ENCODE measurements at places on chromosomes 3 and 15. TPM values are rescaled to one million over a fixed set of nuclear protein-coding genes. Genes with fewer than 3 reads are reported as not detected.

DNA sequence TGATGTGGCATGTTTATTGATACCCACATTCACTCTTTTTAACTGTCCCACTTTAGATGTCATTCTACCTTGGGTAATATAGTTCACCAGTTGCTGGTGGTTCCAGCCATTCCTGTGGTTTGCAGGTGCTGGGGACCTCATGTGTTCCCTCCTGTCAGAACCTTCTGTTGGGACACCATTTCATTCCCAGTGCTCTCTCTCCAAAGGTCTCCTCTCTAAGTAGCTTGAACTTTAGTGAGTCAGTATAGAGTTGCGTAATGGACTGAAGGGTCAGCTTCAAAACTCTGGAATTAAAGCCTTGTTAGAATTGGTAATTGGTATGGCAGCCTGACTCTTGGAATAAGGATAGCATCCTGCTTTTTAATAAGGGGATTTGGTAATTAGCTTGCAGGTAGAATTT is 108.5 kb downstream of the PLCL2 start:
- DNase-seq: no peak

DNA sequence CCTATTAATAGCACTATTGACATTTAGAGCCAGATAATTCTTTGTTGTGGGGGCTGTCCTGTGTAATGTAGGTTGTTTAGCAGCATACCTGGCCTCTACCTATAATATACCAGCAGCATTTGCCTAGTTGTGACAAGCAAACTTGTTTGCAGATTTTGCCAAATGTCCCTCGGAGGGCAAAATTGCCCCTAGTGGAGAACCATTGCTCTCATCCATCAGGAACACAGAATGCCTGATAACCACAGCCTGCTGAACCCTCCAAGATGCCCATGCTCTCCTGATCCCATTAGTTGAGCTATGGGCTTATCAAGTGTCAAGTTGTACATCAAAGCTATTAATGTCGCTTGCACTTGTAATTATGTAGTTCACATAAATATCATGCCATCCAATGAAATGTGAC is 15.0 kb upstream of the KBTBD8 start:
- DNase-seq: no peak

GRCh38 chr3:99943931-99944761 is 126.5 kb downstream of the CMSS1 start:
- DNase-seq: no peak

- no peak for DNase-seq
Observed at GRCh38 chr3:158765518-158766205, 33.4 kb upstream of the RARRES1 start.

DNA sequence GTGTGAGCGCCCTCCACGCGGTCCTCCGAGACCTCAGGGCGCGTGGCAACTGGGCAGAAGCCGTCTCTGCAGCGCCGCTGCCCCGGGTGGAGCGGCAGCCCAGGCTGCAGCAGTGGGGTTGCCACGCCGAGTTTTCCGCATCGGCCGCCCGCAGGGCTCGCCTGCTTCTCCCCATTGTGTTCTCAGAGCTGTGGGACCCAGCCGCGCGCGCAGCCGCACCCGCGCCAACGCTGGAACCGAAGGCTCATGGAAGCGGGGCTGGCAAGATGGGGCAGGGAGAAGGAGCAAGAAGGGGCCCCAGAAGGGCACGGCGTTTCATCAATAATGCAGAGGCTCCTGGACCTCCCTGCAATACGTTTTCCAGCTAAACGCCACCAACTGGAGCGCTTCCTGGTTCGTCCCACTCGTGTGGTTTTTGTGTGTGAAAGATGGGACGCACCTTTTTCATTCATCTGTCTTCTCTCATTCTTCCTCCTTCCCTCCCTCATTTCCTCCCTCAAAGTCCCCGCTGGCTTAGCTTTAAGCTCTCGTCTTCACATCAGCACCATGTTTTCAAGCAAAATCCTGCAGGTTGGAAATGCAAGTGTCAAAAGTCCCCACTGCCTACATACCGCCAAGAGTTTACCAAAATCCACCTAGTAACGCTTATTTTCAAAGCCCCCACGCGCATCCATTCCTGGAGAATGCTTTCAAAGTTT is 1.2 kb downstream of the ROBO1 start:
- DNase-seq: no peak

GRCh38 chr3:140135461-140135860 is 200.5 kb downstream of the CLSTN2 start:
- DNase-seq: no peak

Gene SNX33
- 3.5 TPM for total RNA-seq

Gene PAK6
- 1.7 TPM for total RNA-seq

Gene SKOR1
- total RNA-seq: 0.23 TPM

- no peak for DNase-seq
Observed at GRCh38 chr3:18044191-18044590, 301.8 kb upstream of the TBC1D5 start.

Gene CELSR3
- 24.0 TPM for total RNA-seq

GRCh38 chr3:122314228-122314876 is 10.7 kb upstream of the CSTA start:
- DNase-seq: no peak

Gene GOLGA6A
- not detected for total RNA-seq

- no peak for DNase-seq
Observed at GRCh38 chr3:171407759-171408158, 52.4 kb downstream of the TNIK start.

GRCh38 chr3:113275929-113276750 is 64.8 kb downstream of the BOC start:
- no peak for DNase-seq

GRCh38 chr15:97085731-97086130 is 755.2 kb downstream of the NR2F2 start:
- DNase-seq: no peak

Gene SLC24A5
- total RNA-seq: not detected

- DNase-seq: no peak
Observed at GRCh38 chr15:39232512-39232911, 348.4 kb upstream of the THBS1 start.

GRCh38 chr15:90266485-90266884 is 1.0 kb downstream of the NGRN start:
- peak; percentile 60 for DNase-seq

DNA sequence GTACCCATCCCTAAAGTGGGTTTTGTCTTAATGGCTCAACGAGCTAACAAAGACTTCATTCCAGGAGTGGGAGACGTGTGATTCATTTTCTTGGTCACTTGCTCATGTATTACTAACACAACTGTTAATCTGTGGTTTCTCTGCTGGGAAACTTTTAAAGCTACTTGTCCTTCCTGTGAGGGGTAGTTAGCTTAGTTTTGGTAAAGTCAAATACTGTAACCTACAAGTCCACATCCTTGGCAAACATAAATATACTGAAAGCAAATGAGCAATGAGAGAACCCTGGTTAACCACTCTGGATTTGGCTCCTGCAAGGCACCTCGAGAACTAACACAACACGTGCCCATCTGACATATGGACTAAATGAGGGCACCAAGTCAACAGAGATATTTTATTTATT is 19.9 kb downstream of the NOX5 start:
- no peak for DNase-seq

DNA sequence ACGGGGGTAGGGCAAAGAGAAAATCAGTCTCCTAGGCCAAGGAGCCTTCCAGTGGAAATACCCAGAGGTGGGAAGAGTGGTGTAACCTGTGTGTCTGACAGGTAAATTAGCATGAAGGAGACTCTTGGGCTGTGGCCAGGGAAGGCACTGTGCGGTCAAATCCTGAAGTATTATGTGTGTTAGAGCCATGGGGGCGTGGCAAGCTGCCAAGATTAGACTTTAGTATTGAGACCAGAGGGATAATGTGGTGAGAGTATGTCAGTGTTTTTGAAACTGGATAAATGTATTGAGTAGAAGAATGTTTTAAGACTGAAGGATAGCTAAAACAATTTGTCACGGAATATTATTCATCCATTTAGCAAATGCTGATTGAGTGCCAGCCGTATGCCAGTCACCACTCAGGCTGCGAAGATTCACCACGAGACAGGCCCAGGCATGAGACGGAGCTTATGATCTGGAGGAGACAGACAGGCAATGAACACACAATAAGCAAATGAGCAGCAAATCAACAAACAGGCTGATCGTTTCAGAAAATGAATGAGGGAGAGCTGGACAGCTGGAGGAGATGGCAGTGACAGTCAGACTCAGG is 445.9 kb downstream of the MCTP2 start:
- no peak for DNase-seq

DNA sequence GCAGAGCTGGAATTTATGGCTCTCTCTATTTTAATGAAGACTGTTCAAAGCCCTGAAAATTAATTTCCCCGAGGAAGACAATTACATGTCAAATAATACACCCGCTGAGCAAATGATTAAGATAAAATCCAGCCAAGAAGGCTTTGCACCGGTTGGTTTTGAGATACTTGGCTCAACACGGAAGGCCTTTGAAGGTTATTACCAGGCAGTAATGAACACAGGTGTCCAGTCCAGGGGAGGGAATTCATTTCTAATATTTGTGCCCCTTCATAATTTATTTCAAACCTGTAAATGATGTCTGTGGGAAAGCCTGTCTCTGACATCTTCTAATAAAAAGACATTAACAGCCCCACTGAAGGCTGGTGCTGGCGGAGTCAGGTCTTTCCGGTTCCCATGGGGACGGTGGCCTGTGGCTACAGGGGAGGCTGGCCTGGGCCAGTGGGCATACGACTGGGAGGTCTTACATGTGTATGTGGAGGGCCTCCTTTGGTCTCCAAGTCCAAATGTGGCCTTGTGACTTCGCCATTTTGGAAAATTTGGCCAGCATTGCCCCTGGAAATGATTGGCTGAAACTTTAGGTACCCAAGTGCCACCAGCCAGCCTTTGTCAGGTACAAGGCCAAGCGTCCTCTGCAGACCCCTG is 49.9 kb upstream of the IQSEC1 start:
- no peak for DNase-seq

GRCh38 chr15:69475769-69476358 is 23.2 kb downstream of the RPLP1 start:
- DNase-seq: peak; percentile 77

Gene ZNF621
- 23.1 TPM for total RNA-seq

Gene VPS8
- 43.2 TPM for total RNA-seq

DNA sequence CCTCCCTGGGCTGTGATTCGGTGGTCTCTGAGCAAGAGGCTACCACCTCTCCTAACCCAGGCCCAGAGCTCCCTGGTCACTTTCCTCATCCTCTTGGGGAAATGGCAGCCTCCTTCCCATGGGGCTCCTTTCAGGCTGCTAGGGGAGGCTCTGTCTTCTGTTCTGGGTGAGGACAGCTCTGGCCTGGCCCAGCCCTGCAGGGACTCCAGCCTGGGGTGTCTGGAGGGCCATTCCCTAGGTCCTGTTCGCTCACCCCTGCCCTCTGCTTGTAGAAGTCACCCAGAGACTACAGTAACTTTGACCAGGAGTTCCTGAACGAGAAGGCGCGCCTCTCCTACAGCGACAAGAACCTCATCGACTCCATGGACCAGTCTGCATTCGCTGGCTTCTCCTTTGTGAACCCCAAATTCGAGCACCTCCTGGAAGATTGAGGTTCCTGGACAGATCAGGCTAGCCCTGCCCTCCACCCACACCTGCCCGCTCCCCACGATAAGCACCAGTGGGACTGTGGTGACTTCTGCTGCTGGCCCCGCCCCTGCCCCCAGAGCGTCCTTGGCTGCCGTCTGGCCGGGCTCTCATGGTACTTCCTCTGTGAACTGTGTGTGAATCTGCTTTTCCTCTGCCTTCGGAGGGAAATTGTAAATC is 30.9 kb downstream of the PRKCD start:
- DNase-seq: no peak

Gene ESYT3
- total RNA-seq: 0.23 TPM

- peak; percentile 59 for DNase-seq
Observed at GRCh38 chr3:59313365-59313764, 263.5 kb upstream of the CFAP20DC start.

Gene AZI2
- total RNA-seq: 63.3 TPM

DNA sequence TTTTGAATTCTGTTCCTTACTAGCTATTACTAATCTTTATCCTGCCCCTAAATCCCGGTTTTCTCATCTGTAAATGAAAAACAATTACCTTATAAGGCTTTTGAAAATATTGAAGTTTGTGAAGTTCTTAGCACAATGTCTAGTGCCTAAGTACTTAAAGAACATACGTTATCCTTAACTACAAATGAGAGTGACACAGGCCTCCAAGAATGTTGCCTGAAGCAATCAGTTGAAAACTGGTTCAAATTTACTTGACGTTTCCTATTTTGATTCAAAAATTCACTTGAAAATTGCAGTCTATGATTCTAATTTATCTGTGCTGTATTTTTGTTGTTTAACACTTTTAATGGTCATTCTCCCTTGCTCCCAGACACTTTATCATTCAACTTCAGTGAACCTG is 3.2 kb downstream of the SENP7 start:
- DNase-seq: no peak

Gene PP2D1
- total RNA-seq: not detected

- no peak for DNase-seq
Observed at GRCh38 chr3:42336103-42336502, 70.1 kb upstream of the CCK start.

DNA sequence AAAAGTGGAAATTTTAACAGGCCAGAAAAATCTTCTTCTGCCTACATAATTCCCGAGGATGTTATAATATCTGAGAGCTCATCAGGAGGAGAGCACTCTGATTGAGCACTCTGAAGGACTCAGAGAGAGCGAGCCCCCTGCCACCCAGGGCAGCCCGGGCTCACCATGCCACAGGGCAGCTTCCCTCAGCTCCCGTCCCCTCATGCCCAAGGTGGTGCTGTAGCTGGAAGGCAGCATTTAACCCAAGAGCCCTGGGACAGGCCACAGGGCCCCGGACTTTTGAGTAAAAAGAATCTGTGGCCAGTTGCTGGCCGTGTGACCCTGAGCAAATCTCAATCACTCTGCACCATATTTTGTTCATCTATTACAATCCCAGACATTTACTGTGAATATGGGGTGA is 23.5 kb upstream of the RAD18 start:
- DNase-seq: no peak

- DNase-seq: no peak
Observed at GRCh38 chr3:149042789-149043386, 43.4 kb downstream of the HLTF start.

DNA sequence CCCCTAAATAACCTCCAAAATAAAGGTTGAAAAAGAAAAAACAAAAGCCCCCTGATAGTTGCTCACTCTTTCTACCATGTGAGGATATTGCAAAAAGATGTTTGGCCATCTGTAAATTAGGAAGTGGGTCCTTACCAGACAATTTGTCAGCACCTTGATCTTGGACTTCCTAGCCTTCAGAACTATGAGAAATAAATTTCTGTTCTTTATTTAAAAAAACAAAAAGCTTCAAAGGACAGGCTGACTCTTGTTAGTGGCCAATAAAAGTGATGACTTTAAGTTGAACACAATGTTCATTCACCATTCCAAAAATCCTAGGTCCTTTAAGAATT is 103.5 kb downstream of the CBLB start:
- no peak for DNase-seq

Data from activated CD8-positive, alpha-beta memory T cell treated with anti-CD3 and anti-CD28 coated beads, Interleukin-2, amount 10 ng/mL, durations not matched to agents 7 days and 5 days (primary cell).